ENCODE measurements at places on chromosomes 7 and 10.

DNA sequence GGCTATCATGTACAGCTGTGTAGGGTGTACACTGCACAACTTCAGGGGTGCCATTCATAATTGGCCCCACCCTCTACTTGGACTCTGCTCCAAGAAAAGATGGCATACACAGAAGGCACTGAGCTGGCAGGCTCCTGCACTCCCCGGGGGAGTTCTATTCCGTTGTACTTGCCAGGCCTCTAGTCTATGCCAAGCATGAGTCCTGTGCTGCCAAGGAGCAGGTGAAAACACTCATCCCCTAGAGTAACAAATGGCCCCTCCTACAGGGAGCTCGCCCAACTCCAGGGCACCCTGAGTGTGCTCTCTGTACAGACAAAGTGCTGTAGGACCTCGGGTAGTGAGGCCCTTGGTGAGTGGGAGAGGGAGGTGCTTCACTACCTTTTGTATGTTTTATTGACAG is 127.2 kb downstream of the SLIT1 start:
- DNase-seq = no peak

GRCh38 chr10:132967540-132967939 is 25.2 kb upstream of the CFAP46 start:
- no peak for DNase-seq

- DNase-seq = no peak
Observed at GRCh38 chr10:104273899-104274575, 5.1 kb downstream of the GSTO2 start.

- DNase-seq = no peak
Observed at GRCh38 chr7:127870231-127870907, 160.9 kb downstream of the LRRC4 start.

DNA sequence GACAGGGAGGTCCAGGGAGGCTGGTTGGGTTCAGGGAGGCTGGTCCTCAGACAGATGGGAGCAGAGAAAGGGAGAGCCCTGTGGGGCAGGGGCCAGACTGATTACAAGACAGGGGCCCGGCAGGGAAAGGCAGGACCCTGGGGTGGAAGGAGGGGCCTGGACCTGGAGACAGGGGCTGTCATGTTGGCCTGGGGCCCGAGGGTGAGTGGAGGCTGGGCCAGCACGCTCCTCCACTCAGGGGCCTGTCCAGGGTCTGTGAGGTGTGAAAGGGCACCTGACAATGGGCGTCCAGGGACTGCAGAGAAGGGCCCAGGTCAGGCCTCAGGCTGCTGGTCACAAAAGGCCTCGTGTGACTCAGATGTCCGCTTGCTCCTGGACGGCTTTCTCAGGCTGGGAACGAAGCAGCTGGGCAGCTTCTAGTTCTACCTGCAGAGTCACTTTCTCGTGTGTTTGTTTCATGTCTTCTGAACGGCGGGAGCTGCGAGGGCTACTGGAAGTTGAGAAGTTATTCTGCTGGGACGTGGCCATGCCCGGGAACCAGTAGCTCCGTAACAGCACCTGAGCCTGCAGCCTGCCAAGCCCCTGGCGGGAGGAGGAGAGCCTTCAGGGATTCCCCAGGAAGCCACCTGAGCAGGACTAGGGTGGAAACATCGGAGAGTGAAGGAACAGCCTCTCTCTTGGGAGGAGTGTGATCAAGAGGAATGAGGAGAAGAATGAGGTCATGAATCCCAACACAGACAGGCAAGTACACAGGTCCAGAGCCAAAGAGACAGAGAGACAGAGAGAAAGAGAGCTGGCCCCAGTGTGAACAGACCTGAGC is 65.8 kb downstream of the KLF6 start:
- DNase-seq = no peak

DNA sequence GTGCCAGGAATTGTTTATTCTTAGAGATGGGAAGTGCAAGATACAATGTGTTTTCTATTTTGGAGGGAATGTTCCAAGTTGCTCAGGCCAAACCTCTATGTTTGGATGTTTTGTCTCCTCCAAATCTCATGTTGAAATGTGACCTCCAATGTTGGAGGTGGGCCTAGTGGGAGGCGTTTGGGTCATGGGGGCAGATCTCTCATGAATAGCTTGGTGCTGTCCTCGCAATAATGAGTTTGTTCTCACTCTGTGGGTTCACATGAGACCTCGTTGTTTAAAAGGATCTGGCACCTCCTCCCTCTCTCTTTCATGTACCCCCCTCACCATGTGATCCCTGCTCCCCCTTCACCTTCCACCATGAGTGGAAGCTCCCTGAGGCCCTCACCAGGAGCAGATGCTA is 8.3 kb upstream of the GDF10 start:
- no peak for DNase-seq
